ENCODE measurements at places on chromosomes 2 and 18. TPM values are rescaled to one million over a fixed set of nuclear protein-coding genes. Genes with fewer than 3 reads are reported as not detected.

GRCh38 chr2:141805302-141805701 is 325.5 kb downstream of the LRP1B start:
- H3K27ac ChIP-seq = no peak overlapping the region
- no peaks in the 10 kb centered on the region for H3K4me1 ChIP-seq
- no peaks in the 10 kb centered on the region for H3K27me3 ChIP-seq
- no peaks in the 10 kb centered on the region for H3K36me3 ChIP-seq

GRCh38 chr2:128227862-128228261 is 90.8 kb downstream of the HS6ST1 start:
- no peaks in the 10 kb centered on the region for H3K4me1 ChIP-seq
- no peaks in the 10 kb centered on the region for H3K36me3 ChIP-seq
- no peak overlapping the region for H3K27ac ChIP-seq
- H3K27me3 ChIP-seq = peaks cover 23% of the 10 kb centered on the region

GRCh38 chr2:48122166-48122565 is 215.9 kb upstream of the FBXO11 start:
- H3K27ac ChIP-seq = no peak overlapping the region
- H3K4me1 ChIP-seq = no peaks in the 10 kb centered on the region
- no peaks in the 10 kb centered on the region for H3K27me3 ChIP-seq

- H3K27ac ChIP-seq = peak overlapping the region; percentile 61
- no peaks in the 10 kb centered on the region for H3K4me1 ChIP-seq
- H3K4me3 ChIP-seq = peak overlapping the region; percentile 77
- H3K36me3 ChIP-seq = peaks cover 27% of the 10 kb centered on the region
Observed at GRCh38 chr18:79680891-79681339, 1.3 kb downstream of the CTDP1 start.

DNA sequence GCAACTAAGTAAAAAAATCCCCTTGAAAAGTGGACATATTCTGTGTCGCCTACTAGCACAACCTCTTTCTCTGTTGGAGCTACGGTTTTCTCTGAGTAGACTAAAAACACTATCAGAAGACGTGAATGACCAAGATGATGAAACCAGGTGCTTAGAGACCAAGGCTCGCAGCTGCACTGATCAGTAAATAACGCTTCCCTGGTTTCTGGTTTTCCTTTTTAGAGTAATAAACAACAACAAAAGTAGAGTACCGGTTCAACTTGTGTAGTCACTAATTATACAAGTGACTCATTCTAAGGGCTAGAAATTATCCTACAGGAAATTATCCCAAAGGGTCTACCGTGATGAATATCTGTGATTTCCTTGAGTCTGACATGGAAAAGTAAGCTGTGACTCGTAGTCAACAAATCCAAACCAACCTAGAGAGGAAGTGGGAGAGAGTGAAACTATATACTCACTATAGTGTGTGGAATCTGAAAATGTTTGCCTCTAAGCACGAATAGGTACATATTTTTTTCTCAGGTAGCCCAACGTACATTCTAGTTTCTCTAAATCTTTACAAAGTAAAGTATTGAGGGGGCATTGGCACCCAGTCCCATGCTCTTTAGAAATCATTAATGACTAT is 17.8 kb downstream of the RASGRP3 start:
- no peak overlapping the region for H3K4me3 ChIP-seq
- H3K27me3 ChIP-seq = no peaks in the 10 kb centered on the region

- no peak overlapping the region for H3K27ac ChIP-seq
- H3K36me3 ChIP-seq = no peaks in the 10 kb centered on the region
- H3K27me3 ChIP-seq = no peaks in the 10 kb centered on the region
- H3K4me1 ChIP-seq = no peaks in the 10 kb centered on the region
- DNase-seq = no peak
Observed at GRCh38 chr2:54317973-54318372, 61.9 kb upstream of the TSPYL6 start.

The TMEM198 gene
- total RNA-seq = 5.9 TPM

The ANKRD53 gene
- total RNA-seq = not detected

The LINC00305 gene
- not detected for total RNA-seq

The CCDC85A gene
- total RNA-seq = 2.6 TPM

The ABCB11 gene
- total RNA-seq = 2.1 TPM

The GRP gene
- total RNA-seq = not detected
